ENCODE measurements at places on chromosomes 6 and 20.

- DNase-seq = no peak
Observed at GRCh38 chr6:119116712-119117281, 38.3 kb upstream of the FAM184A start.

- no peak for DNase-seq
Observed at GRCh38 chr6:43572015-43572414, 3.8 kb downstream of the XPO5 start.

DNA sequence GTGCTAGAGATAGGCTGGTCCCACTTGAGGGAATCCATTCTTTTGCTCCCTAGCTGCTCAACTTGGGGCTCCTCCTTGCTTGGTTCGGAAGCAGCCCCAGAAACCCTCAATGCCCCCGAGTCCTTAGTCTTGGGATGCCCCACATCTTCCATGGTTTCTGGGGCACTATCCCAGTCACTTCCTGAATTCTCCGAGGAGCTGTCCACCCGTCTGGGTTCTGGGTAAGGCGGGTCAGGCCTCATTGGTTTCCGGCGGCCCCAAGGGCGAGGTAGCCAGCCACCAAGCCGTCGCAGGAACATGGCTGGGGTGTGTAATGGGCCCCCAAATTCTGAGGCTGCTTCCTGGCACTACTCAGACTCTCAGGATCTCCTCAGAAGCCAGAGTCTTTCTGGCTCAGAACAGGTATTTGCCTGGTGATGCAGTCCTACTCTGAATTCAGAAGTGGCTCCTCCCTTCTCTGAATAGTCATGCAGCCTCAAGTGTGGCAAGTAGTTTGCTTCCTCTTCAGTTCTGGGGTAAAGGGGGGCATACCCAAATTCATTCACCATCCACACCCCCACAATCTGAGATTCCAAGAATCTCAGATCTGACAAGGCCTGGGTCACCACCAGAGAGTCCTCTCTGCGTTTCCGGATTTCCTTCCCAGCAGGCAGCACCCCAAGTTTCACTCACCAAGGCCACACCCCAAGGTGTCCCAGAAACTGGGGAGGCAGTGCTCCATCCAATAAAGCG lies 763 bp downstream of the C6orf47 start:
- no peak for DNase-seq

DNA sequence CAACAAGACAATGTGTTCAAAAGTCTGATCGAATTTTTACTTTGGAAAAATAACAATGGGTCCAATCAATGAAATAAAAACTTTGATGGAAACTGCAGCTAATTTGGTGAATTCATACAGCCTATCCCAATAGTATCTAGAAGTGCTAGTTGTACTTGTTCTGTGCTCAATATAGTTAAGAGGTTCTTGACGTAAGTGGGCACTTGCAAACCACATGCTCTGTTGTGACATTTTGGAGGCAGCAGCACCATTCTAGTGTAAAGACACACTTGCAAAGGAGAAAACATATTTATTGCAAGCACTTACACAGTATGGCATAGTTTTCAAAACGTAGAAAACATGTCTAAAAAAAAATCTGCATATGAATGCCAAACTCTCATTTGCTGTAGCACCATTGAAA lies 6.7 kb upstream of the KLHL31 start:
- DNase-seq = no peak

- no peak for DNase-seq
Observed at GRCh38 chr6:9121549-9121948, 686.2 kb upstream of the SLC35B3 start.

DNA sequence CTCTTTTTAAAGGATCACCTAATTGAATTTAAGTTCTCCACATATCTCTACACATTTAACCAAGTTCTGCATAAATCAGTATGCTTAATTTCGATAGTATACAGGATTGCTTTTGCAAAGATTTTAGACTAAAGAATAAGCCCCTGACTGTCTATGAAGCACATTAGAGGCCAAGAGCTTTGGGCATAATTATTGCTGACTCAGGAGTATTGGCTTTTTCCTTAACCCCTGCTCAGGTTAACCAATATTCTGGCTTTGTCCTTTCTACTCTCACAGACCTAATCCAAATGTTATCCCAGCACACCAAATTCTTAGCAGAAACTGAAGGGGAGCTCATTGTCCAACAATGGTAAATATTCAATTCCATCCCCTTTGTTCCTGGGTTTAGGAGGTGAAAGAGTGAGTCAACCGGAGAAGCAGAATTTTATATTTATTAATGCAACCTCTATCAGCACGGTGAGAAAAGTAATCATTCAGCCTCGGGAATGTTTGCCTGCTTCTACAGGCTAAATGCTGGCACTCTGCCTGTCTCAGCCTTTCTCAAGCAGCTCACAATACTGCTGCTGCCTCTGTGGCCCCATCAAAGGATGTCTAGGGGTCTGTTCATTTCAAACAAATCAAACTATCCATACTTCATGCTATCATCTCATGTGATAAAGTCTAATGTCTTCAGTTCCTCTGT lies 125.0 kb downstream of the SIM1 start:
- no peak for DNase-seq

- DNase-seq = no peak
Observed at GRCh38 chr6:133761706-133762105, 127.2 kb upstream of the TCF21 start.

- DNase-seq = no peak
Observed at GRCh38 chr20:2465100-2465499, 5.5 kb downstream of the SNRPB start.

DNA sequence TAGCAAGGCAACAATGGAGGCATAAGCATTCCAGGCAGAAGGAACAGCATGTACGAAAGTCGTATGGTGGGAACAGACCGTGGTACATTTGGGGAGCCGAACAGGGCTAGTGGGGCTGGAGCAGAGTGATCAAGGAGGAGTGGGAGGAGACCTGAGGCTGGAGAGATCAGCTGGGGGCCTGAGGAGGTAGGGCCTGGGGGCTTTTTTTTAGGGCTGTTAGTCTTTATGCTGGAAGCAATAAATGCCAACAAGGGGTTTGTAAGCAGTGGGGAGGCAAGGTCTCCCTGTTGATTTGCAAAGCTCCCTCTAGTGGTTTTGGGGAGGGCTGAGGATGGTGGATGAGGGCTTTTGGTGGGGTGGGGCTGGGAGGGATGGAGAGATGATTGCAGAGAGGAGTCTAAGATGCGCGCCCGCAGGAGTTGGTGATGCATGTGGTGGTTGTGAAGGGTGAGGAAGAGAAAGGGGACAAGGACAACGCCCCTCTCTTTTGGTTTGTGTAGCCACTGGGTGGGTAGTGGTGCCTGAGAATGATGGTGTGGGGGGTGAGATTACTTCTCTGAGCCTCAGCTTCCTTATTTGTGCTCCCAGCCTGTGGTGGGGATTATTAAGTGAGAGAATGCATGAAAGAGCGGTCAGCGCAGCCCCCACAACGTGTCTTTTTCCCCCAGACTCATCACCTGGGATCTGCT lies 74.1 kb upstream of the TOX2 start:
- no peak for DNase-seq

DNA sequence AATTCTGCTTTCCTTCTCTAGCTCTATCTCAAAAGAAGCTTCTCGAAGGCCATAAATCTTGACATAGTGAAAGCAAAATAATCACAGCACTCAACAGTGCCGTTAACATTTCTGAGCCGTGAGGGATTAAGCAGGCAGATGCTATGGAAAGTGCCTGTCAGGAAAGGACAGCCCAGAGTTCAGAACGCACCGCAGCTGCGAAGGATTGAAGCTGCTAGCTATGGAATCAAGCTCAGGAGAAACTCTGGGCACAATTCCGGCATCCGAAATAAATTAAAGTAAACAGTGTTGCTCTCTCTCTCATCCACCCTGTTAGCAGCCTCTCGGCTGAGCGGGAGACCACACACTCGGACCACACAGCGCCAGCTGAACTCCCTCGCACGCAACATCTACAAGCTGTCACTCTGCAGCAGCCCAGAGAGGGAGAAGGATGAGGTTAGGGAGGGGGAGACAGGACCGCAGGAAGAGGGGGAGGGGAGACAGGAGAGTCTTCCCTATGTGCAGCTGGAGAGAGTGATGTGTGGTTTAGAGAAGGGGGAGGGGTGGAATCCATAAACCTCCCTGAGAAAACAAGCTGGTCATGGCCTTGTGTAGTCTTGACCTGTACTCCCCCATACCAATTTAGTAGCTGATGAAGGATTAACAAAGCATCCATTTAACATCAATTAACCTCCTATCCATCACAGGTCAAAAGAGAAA lies 9.0 kb downstream of the EXOC2 start:
- DNase-seq = peak; percentile 60

GRCh38 chr20:50107796-50108331 lies 5.1 kb downstream of the UBE2V1 start:
- no peak for DNase-seq

GRCh38 chr20:56636716-56637115 lies 7.6 kb downstream of the TFAP2C start:
- no peak for DNase-seq

DNA sequence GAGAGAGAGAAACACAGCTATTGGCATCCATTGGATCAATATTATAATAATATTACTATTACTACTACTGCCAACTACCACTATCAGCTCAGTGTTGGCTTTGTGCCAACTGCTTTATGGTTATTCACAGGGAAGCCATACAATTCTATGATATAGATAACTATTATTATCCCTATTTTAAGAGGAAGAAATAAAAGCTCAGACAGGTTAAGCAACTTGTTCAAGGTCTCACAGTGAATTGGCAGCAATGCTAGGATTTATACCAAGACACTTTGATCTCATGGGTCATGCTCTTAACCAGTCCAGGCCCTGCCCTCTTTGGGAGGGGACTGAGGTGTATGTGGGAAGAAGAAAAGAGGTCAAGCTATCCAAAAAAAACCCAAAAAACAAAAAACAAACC lies 82.0 kb upstream of the TRAF3IP2 start:
- DNase-seq = no peak

DNA sequence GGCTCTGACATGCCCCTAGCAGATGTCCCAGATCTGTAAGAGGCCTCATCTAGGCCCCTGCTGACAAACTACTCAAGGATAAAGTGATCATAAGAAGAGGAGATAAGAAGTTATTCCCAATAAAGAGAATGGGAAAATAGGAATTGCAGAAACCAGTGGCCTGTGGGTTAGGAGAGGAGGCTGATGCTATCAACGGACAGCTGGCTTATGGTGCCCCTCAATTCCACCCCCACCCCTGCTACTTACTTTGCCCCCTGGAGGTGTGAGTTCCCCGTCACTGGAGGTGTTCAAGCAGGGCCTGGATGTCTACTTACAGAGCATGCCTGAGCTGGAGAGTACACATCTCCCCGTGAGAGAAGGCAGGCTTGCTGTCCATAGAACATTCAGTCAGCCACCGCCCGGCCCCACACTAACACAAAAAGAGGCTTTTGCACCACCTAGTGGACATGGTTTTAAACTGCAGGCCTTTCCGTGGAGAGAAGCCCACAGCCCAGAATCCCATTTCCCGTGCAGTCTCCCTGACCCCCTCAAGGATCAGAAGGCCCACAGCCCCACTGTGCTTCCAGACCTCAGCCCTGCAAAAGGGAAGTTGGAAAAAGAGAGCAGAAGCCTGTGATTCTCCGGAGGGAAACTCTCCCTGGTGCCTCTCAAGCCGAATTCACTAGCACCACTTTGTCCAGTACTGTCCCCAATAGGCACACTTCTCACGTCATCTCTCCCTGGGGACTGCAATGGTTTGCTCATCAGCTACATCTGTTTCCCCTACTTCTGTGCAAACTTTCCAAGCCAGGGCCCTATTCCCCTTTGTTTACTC lies 23.8 kb upstream of the BNIP5 start:
- peak; percentile 76 for DNase-seq

- no peak for DNase-seq
Observed at GRCh38 chr20:49887251-49888211, 27.8 kb downstream of the SPATA2 start.

GRCh38 chr6:149842331-149842730 lies 21.8 kb downstream of the LRP11 start:
- DNase-seq = no peak

GRCh38 chr6:2085657-2086056 lies 159.7 kb downstream of the GMDS start:
- no peak for DNase-seq

DNA sequence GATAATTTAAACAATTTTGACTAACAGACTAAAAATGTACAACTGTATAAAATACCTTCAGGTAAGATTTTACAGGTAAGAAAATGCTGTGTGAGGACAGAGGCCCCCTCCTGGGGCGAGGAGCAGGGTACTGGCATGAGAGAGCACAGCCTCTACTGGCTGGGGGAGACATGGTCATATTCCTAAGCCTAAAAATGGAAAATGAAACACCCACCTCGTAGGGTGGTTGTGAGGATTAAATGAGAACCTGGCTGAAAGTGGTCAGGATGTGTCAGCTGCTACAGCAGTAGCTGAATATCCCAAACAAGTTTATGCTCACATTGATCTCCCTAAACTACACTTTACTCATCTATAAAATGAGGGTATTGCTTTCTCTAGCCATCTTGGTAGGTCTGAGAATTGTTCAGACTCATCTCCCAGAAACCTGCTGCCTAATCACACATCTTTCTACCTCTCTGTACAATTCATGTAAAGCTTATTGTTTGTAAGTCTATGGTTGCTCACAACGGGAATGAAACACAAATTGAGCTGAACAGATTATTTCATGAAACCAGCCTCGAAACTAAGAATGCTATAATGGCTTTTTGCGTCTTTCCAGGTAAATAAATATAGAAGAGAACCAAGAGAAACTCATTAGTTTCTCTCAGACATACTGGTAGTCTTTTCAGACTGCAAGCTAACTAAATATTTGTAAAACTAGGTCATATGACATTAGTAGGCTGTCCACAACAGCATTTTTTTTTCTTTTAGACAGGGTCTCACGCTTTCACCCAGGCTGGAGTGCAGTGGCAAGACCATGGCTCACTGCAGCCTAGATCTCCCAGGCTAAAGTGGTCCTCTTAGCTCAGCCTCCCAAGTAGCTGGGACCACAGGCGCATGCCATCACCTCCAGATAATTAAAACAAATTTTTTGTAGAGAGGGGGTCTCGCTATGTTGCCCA lies 69.6 kb downstream of the POPDC3 start:
- no peak for DNase-seq

GRCh38 chr6:27163834-27164233 lies 83.7 kb upstream of the PRSS16 start:
- no peak for DNase-seq

GRCh38 chr6:43753570-43754183 lies 16.3 kb upstream of the VEGFA start:
- DNase-seq = no peak

GRCh38 chr6:136350914-136351313 lies 61.3 kb upstream of the BCLAF1 start:
- no peak for DNase-seq

DNA sequence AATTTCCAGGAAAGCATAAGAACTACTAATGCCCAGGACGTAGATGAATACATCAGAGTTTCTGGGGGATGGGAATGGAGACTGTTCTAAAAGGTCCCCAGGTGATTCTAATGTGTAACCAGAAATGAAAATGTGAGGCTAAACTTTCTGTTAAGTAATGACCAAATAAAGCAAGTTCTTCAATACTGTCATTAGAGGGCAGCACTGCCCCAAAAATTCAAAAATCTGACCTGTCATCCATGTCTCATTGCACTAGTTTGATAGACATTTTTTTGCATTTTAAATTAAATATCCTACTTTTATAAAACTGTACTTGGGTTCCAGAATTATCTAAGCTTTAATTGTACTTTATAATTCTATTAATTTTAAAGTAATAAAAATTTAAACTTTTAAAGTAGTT lies 94.9 kb downstream of the RFX6 start:
- DNase-seq = peak; percentile 60

Measured in NCI-H1105 (cell line).